CD8-positive, alpha-beta memory T cell (primary cell): ENCODE measurements at places on chromosomes 6 and 20.

- DNase-seq = no peak
These were observed 54.8 kb downstream of the DSTN start for GRCh38 chr20:17624551-17625245.

DNA sequence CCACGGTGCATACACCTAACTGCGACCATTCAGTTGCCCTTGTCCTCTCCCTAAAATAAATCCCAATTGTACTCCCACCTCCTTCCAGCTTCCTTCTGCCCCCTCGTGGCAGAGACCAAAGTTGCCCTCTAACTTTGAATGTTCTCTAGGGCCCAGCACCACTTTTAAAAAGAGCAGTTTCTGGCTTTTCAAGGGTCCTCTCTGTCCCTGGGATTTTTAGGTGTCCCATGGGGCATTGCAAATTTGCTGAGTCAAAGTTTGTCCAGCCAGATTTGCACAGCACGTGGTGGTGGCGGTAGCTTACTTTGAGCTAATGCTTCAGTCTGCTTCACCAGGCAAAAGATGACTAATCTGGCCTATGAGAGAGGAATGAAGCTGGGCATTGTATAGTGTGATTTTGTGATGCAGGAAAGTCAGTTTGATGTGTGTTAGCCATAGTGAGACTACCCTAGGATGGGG is 100.2 kb downstream of the PERP start:
- no peak for DNase-seq

DNA sequence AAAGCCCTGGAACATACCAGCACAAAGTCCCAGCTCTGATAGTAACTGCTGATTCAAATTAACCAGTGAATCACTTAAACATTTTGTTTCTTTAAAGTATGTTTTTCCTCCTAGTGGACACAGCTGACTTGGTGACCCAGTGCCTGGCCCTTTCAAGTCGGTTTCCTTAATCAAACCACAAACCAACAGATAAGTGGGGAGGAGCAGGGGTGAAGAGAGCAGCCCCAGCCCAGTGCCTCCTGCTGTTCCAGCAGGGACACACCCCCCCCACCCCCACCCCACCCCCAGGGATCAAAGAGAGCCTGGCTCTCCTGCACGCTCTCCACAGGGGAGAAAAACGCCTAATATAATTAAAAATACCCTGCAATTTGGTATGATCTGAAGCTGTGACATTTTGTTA is 55.4 kb upstream of the TBXT start:
- DNase-seq = no peak

- no peak for DNase-seq
These were observed 25.1 kb downstream of the PLAGL1 start for GRCh38 chr6:143982968-143983367.

GRCh38 chr20:25252230-25252651 is 4.4 kb downstream of the PYGB start:
- DNase-seq = no peak

DNA sequence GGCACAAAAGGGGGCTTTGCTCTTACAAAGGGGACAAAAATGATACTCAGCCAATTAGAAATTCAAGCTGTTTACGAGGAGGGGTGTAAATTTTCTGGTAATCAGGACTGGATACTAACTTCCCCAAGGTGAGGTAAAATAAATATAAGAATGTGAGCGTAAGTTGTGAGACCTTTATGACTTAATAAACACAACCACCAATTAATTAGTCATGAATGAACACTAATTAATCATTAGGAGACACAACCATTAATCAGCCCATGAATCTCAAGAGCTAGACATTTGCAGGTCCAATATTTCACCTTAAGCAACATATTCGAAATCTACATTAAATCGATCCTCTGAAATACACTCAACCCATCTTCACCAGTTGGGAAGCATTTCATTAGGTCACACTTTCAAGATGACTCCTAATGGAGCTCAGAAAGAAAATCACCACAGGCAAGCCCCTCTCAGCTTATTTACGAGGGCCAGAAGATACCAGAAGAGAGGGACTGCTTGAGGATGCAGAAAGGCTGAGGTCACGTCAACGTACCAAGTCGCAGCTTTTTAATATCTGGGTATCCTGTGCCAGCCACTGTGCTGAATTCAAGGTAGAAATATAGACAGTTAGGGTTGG is 2.7 kb downstream of the ADTRP start:
- no peak for DNase-seq

DNA sequence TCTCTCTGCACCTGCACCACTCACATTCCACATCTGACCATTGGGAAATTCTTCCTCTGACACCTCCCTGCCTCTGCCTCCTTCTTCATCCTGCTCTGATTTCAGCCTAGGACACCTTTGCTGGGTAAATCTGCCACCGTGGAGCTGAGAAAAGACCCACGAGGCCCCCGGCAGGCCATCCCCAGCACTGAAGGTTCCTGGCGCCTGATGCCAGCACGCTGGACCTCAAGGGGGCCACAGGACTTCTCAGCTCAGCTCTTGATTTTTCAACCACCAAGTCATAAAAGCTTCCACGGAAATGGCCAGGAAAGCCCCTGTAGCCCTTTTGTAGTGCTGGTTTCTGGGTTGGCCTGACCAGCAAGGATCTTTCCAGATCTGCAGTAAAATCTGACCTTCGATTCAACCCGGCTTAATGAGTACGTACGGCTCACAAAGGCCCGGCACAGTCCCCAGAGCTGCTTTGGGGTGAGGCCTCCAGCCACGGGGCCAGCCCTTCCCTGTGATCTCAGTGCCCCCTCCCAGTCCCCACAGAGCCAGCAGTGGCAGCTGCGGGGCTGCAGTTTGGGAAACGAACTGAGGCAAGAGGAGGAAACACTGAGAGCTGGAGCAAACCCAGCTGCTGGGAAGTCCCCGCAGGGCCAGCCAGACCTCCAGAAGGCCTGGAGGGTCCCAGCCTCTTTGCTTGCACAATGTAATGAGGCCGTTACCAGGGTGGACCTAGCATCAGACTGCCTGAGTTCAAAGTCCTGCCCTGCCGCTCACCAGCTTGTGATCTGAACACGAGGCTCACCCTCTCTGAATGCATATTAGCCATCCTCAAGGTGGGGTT is 157.5 kb downstream of the BMP7 start:
- no peak for DNase-seq

- DNase-seq = no peak
These were observed 132.1 kb downstream of the ZDHHC14 start for GRCh38 chr6:157513004-157513603.

DNA sequence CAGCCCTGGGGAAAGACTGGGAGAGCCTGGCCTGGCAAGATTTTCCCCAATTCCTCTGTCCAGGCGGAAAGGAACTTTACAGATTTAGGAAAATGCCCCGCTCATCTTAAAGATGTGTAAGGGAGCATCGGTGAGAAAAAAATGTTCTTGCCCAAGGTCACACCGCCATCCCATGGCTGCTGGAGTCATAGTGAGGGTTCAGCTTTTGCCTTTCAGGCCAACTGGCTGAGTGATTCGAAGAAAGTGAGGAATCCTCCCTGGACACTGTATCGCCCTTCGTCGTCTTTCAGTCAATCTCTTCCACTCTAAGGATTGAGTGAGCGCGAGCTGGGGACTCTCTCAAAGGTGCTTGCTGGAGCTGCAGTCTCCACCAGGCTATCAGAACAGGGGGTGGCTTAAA is 1.4 kb downstream of the WFDC2 start:
- no peak for DNase-seq

DNA sequence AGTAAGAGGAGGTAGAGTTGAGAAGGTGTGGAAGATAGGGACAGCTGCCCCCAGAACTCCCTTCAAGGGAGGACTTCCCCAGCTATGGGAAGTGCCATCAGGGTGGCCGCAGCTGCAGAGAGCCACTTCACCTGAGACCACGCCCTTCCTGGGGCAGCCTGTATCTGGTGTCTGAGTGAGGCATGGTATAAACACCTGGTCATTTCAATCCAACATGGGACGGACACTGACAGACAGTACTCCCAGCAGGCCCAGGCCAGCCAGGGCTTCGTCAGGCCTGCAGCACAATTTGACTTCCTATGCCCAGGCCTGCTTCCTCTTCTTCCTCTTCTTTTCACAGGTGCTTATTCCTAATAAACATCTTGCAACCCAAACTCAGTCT is 4.5 kb downstream of the SOX12 start:
- DNase-seq = no peak

DNA sequence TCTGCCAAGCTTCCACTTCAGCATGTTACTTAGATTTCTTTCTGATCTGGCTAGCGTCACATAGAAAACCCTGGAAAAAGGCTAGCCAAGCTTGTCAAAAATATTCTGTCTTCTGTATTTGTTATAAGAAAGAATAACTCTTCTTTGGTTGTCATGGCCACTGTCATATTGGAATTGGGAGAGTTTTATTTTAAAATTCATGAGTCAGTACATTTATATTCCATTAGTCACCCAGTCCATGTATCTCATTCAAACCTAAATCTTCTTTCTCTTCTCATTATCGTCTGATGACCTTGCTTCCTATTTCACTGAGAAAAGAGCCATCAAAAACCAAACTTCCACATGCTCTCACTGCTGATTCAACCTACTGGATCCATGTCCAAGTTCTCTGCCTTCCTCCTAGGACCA is 65.7 kb downstream of the EPM2A start:
- DNase-seq = no peak

- no peak for DNase-seq
These were observed 502.1 kb upstream of the MAP3K7 start for GRCh38 chr6:91088976-91089375.

DNA sequence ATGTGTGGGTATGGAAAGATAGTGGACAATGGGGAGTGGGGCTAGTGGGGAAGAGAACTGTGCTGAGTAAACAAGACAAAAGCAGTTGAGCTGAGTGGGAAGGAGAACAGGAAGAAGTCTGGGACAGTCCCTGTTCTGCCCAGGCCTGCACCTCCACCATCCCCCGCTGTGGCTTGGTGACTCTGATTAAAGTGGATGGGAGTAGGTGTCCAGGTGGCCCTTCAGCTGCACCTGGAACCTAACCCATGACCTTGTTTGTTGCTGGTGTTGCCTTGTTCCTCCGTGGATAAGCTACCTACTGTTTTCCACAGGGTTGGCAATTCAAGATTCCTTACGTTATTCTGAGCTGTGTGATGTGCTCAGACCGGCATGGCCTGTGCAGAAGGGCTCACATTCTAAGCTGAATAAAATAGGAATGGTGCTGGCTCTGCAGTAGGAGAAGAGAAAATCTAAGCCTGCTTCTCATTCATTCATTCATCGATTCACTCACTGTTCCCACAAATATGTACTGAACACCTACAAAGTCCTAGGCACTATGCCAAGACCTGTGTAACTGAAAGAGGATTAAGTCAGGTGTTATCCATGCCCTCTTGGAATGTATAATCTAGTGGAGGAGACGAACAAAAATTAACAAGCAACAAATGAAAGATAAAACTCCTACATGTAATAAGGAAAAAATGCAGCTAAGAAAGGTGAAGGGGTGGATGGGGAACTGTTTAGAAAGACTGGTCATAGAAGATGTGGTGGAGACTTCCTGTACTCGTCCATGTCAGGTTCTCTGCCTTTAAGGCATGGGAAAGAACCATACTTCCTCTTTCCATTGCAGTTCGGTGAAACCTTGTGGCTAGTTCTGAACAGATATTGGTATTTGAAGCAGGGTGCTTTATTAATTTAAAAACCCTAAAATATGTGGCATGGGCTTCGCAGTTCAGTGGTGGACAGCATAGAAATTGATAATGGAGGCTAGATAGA is 10.1 kb upstream of the CALHM6 start:
- no peak for DNase-seq

- no peak for DNase-seq
These were observed 128.5 kb downstream of the BCAS1 start for GRCh38 chr20:53941680-53942471.

DNA sequence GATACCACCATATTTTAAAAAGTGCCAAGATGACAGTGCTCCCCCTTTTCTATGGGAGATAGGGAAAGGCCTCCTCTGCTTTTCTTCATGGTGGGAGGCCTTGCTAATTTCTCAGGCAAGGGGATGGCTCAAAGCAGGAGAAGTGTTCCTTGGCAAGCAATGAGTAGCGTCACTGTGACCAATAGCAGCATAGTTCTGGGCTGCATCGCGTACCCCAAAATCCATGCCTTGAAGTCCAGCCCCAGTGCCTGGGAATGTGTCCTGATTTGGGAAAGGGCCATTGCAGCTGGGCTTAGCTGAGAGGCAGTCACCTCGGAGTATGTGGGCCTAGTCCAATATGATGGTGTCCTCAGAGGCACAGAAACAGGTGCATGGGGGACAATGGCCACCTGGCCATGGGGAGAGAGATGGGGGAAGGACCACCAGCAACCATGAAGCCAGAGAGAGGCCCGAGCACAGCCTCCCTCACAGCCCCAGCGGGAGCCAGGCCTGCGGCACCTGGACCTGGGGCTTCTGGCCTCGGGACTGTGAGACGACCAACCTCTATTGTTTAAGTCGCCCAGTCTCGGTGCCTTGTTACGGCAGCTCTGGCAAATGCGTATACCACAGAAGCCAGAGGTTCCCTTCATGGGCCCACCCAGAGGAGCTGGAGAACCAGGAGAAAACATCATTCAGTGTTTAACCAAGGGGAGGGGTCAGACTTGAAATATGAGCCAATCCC is 153.1 kb upstream of the RPS6KA2 start:
- DNase-seq = no peak

DNA sequence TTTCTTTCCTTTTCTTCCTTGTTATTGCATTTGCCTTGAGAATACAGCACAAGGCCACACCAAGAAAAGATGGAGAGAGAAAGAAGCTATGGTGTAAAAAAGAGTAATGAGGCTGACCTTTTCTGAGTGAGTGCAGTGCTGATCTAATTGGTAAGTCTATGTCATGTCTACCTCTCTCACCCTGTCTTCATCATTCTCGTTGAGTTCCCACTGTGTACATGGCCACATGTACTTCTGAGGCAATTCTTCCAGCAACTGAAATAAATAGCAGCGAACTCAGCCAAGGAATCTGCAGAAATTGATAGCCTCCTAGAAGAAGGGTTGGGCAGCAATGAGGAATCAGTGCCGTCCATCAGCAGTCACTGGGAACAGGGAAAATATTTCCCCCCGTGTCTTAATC is 367.2 kb upstream of the SPTLC3 start:
- DNase-seq = no peak

GRCh38 chr6:9025228-9025627 is 589.9 kb upstream of the SLC35B3 start:
- no peak for DNase-seq

- no peak for DNase-seq
These were observed 91.9 kb downstream of the PLCB4 start for GRCh38 chr20:9160757-9161156.

- DNase-seq = no peak
These were observed 76.0 kb upstream of the NNAT start for GRCh38 chr20:37445041-37445440.

GRCh38 chr6:120211955-120212792 is 862.6 kb upstream of the MAN1A1 start:
- DNase-seq = no peak
